ENCODE measurements at places on chromosomes 2 and 18.
A peak's percentile ranks its signal among the peaks of the same experiment; 100 is the strongest.

DNA sequence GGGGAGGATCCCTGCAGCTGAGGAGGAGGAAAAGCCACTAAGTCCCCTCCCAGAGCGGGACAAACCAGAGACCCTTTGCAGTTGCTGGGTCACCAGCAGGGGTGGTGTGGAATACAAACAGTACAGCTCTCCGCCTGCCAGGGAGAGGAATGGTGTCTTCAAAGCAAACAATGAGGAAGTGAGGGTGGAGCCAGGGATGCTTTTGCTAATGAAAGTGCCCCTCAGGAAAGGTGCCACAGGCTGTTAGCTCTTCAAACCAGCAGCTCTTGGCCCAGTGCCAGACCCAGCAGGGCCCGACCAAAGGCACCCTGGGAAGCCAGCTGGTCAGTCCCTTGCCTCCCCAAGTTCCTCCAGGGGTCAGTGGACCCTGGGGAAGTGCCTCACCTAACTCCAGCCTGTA is 102.8 kb downstream of the HIBCH start:
- peak; percentile 93 for DNase-seq

DNA sequence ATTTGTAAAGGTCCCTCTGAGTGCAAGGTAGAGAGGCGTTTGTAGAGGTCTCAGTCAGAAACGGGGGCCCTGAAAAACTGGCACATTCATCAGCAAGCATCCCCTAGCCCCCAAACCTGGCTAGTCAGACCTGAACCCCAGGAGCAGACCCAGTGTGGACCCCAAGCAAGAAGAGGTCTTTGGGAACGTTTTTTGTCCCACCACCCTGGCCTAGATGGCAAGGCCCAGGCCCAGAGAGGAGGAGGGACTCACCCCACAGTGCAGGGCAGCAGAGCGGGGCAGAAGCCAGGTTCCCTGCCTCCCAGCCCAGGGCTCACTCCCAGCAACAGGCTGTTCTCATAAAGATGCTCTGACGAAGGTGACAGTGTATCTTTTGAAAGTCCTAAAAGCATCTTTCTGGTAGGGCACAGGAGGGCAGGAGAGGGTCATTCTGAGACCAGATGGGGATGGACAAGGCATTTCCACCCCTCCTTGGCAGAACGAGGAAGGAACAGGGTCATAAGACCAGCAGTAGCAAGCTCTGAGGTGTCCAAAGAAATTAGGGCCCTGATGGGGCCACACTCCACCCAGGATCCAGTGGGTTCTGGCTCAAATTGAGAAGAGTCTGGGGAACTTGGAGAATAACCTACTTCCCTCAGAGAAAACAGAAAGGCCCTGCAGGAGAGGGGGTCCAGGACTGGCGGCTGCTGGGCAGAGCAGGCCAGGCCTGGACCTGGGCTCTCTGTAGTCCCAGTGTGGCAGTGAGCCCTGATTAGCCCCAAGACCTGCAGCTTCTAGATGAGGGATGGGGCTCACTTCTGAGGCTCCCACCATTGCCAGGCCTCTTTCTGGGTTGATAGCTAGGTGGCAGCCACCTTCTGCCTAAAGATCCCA is 18.2 kb downstream of the ADRA2B start:
- DNase-seq, result no peak

DNA sequence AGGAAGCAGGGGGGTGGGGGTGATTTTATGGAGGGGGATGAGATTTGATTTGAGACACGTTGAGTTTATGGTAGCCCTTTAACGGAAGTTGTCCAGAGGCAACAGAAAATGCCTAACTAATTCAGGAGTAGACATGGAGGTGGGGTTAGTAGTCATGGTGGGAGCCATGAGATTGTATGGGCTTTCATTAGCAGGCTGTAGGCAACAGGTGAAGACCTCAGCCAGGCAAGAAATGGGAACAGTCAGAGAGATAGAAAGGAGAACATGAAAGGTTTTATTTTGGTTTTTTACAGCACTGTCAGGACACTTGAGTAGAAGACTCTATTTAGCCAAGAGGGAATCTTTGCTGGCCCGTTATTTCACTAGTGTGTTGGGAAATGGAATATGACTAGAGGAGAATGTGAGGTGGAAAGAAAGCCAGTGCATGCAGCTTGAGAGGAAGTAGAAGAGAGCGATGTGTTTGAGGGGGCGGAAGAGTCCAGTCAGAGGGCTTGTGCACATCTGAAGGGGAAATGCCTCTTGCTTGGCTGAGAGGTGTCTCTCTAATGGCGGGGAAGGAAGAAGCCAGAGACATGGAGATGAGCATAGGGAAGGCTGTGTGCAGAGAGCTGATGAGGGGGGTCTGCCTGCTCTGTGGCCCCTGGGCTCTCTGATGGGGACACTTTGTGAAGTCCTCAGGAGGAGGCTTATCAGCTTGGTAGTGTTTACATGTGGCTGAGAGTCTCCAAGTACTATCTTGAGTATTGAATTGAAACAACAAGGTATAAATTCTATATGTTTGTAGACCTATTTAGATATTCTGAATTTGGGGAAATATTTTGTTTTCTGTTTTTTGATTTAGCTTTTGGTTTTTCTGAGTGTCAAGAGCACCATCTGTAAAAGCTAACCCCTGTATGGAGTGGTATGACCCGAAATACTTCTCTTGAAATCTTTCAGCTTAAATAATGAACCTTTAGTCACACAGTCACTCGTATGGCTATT is 66.9 kb upstream of the ITM2C start:
- DNase-seq, result no peak

GRCh38 chr2:102112271-102112670 is 30.3 kb upstream of the IL1R1 start:
- DNase-seq, result no peak

GRCh38 chr18:28541276-28541930 is 364.5 kb upstream of the CDH2 start:
- DNase-seq, result no peak

GRCh38 chr2:106581328-106581727 is 94.2 kb downstream of the CD8B2 start:
- no peak for DNase-seq

DNA sequence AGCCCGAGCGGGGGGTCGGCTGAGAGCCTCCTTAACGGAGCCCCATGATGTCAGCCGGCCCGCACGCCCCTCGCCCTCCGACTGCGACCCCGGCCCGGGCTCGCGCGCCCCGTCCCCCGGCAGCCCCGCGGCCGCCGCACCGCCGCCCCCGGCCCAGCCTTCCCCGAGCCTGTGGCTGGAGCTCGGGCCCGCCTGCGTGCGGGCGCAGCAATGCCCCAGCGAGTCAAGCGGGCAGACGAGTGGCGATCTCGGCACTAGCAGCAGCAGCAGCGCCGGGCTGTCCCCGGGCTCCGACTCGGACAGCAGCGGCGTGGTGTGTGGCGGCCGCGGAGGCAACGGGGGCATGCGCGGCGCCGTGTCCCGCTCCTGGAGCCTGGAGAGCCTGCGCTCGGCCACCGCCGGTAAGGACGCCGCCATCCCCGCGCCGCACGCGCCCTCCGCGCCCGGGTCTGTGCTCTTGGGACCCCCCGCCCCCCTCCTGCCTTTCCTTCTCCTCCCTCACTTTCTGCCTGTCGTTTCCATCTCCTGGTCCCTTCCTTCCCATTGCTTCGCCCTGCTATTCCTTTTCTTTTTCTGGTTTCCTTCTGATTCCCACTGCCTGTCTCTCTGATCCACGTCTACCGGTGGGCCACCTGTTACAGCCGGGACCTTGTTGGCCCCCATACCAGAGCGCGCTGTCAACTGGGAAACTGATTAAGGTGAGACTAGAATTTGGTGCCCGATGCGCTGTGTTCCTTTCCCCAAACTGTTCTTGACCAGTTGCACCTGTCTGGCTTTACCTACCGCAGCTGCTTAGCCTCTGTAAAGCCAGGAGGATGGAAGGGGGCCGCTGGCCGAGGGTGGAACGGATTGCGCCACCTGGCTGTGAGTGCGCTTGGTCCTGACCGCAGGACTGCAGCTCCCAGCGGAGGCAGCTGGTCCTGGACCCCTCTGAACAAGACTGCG is 127.4 kb downstream of the ARHGEF4 start:
- DNase-seq, result peak; percentile 10

- no peak for DNase-seq
Observed at GRCh38 chr18:48361801-48362200, 47.4 kb downstream of the ZBTB7C start.

DNA sequence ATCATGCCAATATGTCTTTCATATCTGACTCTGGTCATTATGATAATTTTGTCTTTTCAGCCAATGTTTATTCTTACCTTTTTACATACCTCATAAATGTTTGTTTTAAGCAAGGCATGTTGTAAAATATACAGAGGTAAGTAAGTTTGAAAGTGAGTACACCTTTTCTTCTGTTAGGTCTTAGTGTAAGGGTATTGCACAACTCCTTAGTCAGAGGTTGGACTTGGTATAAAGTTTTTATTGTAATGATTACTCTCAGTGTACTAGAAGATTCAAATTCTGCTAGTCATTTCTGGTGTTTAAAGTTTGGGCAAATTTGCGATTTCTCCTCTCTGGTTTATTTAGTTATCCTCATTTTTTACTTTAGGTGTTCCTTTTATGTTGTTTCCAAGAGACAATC is 564.3 kb upstream of the FSIP2 start:
- no peak for DNase-seq

GRCh38 chr2:168320267-168320666 is 72.9 kb upstream of the STK39 start:
- DNase-seq, result no peak

GRCh38 chr2:67526283-67526682 is 129.2 kb downstream of the ETAA1 start:
- DNase-seq, result no peak

DNA sequence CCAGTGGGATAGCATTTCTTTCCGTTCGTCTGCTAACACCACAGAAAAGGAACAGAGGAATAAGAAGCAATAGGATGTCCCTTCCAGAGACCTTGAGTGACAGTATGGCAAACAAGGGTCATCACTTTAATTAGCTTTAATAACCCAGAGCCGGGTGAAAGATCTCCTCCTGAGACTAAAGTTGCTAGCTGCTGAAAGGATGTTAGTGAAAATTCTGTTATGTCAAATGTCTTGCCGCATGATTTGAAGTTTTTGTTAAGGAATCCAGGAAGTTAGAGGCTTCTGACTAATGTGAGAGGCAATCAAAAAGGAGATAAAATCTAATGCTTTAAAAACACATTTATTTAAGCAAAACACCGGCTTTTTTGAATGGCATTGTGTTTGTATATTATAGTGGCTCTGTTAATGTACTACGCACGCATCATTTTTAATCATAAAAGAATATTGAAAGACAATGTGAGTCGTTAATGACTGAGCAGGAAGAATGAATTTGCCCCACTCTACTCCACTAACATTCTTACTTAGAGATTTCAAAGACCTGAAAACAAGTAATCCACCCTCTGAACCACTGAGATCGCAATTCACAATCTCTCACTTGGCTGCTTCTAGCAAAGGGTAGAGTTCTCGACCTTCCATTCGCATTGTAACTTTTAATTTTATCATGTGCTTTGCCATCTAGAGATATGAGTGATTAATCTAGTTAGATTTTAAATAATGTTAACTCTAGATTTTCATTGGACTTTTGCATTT is 536.6 kb downstream of the LRRTM4 start:
- no peak for DNase-seq

- no peak for DNase-seq
Observed at GRCh38 chr2:12710301-12710700, 6.4 kb upstream of the TRIB2 start.

- no peak for DNase-seq
Observed at GRCh38 chr18:43141208-43141607, 25.7 kb upstream of the RIT2 start.

GRCh38 chr2:39326644-39327043 is 82.9 kb upstream of the CDKL4 start:
- no peak for DNase-seq

DNA sequence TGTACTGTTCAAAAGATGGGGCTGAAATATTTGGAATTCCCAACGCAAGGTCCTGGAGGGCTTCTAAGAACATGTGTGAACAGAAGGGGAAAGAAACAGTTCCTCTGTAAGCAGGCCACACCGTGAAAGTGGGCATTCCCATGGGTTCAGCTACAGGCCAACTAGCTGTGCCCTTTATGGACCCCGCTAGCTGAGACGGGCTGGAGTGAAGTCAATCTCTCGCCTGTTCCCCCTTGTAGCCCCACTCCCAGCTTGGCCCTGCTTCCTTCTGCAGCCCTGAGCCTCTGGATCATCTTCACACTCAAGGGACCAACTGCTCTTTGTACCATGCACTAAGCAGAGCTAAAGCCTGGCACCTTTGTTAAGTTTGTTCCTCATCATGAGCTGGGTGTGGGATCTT is 55.4 kb downstream of the POLR1A start:
- DNase-seq, result no peak

GRCh38 chr2:19691892-19692291 is 209.9 kb downstream of the TTC32 start:
- no peak for DNase-seq

- DNase-seq, result no peak
Observed at GRCh38 chr2:86392873-86393518, 48.2 kb upstream of the KDM3A start.

DNA sequence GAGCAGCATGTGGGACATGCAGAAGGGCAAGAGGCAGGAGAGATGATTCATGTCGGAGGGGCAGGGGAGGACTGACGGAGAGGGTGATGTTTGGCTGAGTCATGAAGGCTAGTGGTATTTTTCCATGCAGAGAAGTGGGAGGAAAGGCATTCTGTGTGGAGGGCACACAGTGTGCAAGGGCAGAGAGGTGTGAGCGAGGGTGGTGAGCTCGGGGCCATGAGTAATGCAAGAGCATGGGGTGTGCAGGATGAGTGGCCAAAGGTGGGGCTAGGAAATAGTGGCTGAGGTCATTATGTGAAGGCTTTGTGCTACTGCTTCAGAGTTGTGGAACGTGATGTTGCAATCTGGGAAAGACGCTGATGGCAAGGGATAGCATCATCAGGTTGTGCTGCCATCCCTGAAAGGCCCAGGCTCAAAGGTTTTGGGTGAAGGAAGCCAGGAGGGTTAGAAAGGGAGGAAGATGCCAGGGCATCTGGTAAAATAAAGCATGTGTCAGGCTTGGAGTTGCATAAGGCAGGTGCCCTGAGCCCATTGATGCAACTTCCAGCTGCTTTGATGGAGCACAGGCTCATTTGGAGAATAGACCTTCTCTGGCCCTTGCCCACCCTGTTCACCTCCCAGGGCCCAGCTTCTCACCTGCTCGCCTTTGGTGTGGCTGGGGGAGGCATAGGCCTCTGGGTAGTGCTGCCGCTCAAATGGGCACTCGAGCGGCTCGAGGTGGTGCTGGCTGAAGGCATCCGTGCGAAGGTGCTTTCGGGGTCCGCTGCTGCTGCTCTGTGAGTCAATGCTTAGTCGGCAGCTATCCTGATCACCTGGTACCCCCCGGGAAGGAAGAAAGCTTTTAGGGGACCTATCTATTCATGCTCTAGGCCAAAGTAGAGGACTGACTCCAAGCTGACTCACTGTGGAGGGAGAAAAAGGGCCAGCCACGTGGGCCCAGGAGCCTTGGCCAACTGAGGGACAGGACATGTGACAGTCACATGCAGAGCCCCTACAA is 37.5 kb downstream of the PAX8 start:
- DNase-seq, result no peak

All from COR-L47 (cell line).